Immature natural killer cell (primary cell): ENCODE measurements at places on chromosomes 1 and 21. TPM values are rescaled to one million over a fixed set of nuclear protein-coding genes. Genes with fewer than 3 reads are reported as not detected.

Gene NUF2
- not detected for polyA plus RNA-seq

GRCh38 chr1:5872886-5873285, 119.3 kb downstream of the NPHP4 start:
- H3K36me3 ChIP-seq = peaks cover 6% of the 10 kb centered on the region
- DNase-seq = no peak
- H3K27ac ChIP-seq = no peak overlapping the region

Gene NBPF6
- polyA plus RNA-seq = not detected

DNA sequence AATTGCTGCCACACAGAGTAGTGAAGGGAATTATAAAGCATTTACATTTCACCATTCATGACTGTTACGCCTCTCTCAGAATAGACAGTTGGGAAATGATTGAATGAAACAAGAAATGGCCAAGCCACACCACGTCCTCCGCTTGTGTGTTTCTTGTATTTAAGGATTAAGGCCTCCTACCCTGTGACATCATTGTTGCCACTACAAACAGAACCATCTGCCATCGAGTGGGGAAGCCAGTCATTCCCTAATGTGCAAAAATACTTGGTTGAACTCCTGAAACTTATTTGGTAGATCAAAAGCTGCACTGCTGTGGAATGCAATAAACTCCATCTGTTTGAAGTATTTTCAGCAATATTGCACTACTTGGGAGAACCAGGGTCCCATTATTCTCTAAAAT, 99.0 kb upstream of the C1orf105 start:
- H3K4me1 ChIP-seq = no peaks in the 10 kb centered on the region
- no peaks in the 10 kb centered on the region for H3K27me3 ChIP-seq
- no peaks in the 10 kb centered on the region for H3K36me3 ChIP-seq
- no peak overlapping the region for H3K27ac ChIP-seq
- no peak for DNase-seq
